ENCODE measurements at places on chromosomes 16 and 17.

DNA sequence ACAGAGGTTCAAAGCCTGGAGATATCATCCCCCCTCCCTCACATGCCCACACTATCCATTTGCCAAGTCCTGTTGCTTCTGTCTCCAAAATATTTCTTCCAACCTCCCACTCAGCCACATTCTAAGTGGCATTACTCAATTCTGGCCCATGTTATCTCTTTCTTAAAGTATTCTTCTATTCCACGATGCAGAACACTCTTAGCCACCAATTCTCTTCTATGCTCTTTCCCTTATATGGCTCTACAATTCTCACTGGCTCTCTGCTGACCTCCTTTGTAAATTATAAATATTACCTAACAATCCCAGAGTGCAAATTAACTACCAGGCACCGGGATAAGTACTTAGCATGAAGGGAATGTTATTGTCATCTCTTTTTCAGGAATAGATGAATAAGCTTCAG is 82.4 kb downstream of the KCNJ2 start:
- no peak for DNase-seq

DNA sequence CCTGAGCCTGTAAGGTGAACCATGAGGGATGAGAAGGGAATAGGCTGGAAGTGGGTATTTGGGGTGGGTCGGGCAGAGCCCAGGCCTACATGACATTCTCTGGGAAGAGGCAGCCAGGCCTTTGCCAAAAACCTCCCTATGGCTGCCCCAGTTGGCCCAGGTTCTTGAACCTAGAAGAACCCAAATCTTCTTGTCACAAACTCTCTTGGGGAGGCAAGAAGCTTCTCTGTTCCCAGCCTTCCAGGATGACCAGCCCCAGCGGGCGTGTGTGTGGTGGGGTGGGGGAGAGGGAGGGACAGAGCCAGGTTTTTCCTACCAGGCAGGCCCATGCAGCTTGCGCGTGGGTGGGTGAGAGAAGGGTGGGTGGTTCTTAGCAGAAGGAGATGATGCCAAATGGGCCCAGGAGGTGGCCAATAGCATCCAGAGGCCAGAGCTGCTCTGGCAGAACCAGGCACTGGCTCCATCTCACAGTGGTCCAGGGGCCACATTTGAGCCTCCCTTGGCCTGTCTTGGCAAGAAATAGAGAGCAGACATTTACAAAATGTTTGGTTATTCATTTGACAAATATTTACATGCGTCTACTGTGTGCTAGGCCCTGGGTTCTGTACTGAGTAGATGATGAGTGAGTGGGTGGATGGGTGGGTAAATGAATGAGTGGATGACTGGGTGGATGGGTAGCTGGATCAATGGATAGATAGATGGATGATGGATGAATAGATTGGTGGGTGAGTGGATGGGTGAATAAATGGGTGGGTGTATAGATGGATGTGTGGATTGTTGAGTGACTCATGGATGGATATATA is 44.3 kb upstream of the PLCG2 start:
- no peak for DNase-seq

- no peak for DNase-seq
Measured at GRCh38 chr17:56676810-56677209, 83.3 kb downstream of the NOG start.

- no peak for DNase-seq
Measured at GRCh38 chr16:28498666-28499381, 4.4 kb downstream of the APOBR start.

DNA sequence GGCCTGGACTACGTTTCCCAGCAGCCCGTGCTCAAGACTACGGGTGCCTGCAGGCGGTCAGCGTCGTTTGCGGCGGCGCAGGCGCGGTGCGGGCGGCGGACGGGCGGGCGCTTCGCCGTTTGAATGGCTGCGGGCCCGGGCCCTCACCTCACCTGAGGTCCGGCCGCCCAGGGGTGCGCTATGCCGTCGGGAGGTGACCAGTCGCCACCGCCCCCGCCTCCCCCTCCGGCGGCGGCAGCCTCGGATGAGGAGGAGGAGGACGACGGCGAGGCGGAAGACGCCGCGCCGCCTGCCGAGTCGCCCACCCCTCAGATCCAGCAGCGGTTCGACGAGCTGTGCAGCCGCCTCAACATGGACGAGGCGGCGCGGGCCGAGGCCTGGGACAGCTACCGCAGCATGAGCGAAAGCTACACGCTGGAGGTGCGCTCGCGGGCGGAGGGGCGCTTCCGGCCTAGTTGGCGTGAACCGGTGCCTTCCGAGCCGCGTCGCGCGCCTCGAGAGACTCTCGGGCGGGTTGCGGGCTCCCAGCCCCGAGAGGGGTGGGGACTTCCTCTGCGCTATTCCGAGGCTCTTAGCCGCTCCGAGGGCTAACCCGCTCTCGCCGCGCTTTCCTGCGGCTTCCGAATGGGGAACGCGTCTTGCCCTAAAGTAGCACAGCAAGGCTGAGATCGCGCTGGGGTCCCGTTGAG is at the start of gene RBL2:
Gene RBL2 (plus strand): TSS at position 95 of the 689 bp plus-strand sequence. CDS start 86 bp downstream, at position 181.
- DNase-seq = peak; percentile 80

DNA sequence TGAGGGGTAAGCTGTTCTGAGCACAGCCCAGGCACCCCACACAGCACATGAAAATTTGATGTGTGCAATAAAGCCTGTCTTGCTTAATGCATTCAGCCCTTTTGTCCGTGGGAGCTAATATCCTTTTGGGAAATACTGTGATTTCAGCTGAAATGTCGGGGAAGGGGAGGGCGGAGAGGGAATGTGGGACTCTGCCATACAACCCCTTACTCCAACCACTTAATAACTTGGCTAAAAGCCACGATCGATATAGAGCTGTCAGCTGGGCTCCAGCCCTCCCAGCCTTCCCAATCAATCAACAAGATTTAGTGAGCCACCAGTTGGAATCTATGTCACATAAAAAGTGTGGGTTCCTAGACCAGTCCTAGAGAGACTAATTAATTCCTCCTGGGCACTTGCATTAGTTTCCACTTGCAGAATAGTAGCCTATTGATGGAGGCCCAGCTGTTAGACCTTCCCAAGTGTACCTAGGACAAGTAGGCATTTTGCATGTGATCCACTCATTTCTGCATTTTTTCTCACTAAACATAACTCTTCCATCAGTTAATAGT is 82.7 kb upstream of the PIRT start:
- DNase-seq = no peak

GRCh38 chr16:76729525-76729924 is 452.3 kb downstream of the CNTNAP4 start:
- DNase-seq = no peak

DNA sequence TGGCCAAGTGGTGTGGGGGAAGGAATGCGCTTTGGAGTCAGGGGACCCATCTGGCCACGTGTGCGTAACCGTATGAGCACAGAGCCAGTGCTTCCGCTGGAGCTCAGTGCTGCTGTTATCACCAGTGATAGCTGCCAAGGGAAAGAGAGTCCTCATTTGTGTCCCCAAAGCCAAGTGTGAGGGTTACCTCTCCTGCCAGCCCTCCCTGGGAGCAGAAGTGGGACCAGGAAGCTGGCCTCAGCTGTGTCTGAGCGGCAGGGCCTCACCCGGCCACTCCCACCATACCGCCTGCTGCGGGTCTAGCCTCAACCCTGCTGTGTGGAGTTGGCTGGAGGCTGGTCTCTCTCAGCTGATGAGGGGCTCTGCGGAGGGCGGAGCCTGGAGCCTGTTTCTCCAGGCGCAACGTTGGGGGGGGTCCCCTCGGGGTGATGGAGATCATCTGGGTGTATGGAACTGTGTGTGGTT is 44.5 kb downstream of the MEAK7 start:
- DNase-seq = no peak

GRCh38 chr17:48799069-48799723 is 17.8 kb downstream of the TTLL6 start:
- DNase-seq = no peak

DNA sequence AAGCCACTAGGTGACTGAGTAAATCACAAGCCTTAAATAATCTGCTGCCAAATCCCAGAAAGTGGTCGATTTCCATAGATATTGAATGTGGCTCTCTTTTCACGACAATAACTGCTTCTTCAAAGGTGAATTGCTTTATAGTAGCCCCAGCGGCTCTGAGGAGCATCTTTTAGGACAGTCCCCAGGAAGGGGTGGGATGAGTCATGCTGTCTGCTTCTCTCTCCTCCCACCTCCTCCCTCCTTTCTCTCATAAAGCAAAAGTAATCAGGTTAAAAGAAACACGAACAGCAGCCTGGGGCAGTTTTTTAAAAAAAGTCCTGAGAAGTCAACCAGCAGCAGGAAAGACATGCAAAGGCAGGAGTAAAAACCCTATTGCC is 1.8 kb downstream of the KIAA0513 start:
- no peak for DNase-seq

- DNase-seq = peak; percentile 98
Measured at GRCh38 chr16:4298761-4299522, 16.9 kb upstream of the GLIS2 start.

- DNase-seq = no peak
Measured at GRCh38 chr17:74163836-74164235, 39.6 kb upstream of the RPL38 start.

- no peak for DNase-seq
Measured at GRCh38 chr17:73878923-73879322, 234.7 kb upstream of the SDK2 start.

GRCh38 chr17:56710986-56711385 is 117.5 kb downstream of the NOG start:
- no peak for DNase-seq

DNA sequence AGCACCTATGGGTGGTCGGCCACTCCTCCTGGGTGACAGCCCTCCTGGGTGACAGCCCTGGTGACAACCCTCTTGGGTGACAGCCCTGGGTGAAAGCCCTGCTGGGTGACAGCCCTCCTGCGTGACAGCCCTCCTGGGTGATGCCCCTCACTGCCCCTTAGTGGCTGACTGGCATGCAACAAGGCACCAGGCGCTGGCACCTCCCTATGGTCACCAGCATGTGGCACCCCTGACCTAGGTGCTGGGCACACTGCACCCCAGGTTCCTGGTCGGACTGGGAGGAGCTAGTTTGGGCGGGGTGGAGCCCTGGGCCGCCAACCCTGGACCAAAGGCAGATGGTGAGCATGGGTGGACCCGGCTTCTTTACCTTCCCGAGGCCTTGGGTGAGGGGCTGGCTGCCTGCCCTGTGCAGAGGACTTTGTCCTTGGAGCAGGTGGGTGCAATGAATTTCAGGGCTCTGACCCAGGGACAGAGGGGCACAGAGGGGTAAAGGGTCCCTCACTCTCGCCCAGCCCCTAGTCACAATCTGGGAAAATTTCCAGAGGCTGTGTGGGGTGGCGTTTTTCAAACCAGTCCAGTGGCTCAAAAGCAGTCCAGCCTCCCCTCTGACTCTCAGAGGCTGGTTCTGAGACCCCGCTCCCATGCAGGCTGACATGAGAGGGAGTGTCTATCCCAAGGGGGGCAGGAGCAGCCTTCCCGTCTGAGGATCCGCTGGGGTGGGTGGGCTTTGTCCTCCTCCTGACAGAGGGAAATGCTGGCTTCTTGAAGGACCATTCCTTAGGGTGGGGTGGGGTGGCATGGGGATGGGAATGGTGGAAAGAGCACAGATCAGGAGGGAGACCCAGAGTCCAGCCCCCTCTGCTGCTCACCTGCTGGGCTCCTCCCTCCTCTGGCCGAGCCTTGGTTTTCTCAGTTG is 25.9 kb upstream of the TNFRSF13B start:
- no peak for DNase-seq

DNA sequence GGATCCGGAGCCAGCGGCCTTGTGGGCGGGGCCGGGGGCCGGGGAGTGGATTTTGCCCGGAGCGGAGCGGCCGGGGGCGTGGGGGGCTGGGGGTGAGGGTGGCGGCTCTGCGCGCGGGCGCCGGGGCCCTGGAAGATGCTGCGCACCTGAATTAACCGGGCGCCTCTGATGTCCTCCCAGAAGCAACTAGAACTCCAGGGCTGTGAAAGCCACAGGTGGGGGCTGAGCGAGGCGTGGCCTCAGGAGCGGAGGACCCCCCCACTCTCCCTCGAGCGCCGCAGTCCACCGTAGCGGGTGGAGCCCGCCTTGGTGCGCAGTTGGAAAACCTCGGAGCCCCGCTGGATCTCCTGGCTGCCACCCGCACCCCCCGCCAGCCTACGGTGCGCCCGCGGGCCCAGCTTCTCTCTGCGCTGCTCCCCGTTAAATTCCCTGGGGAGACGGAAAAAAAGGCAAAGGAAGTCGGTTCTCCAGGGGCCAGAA is 549 bp downstream of the SLC26A11 start:
- peak; percentile 4 for DNase-seq

GRCh38 chr16:73347500-73348375 is 299.8 kb upstream of the ZFHX3 start:
- no peak for DNase-seq

DNA sequence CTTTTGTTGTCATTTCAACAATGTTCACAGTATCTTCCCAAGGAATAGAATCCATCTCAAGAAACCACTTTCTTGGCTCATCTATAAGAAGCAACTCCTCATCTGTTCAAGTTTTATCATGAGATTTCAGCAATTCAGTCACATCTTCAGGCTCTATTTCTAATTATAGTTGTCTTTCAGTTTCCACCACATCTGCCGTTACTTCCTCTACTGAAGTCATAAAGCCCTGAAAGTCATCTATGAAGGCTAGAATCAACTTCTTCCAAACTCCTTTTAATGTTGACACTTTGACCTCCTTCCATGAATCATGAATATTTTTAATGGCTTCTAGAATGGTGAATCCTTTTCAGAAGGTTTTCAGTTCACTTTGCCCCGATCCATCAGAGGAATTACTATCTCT is 102.1 kb downstream of the CDH13 start:
- DNase-seq = no peak

- no peak for DNase-seq
Measured at GRCh38 chr16:12362482-12363458, 386.2 kb downstream of the SNX29 start.

- DNase-seq = no peak
Measured at GRCh38 chr16:48153774-48154173, 2.0 kb downstream of the ABCC12 start.

GRCh38 chr17:81417879-81418709 is 22.8 kb downstream of the BAHCC1 start:
- DNase-seq = no peak

DNA sequence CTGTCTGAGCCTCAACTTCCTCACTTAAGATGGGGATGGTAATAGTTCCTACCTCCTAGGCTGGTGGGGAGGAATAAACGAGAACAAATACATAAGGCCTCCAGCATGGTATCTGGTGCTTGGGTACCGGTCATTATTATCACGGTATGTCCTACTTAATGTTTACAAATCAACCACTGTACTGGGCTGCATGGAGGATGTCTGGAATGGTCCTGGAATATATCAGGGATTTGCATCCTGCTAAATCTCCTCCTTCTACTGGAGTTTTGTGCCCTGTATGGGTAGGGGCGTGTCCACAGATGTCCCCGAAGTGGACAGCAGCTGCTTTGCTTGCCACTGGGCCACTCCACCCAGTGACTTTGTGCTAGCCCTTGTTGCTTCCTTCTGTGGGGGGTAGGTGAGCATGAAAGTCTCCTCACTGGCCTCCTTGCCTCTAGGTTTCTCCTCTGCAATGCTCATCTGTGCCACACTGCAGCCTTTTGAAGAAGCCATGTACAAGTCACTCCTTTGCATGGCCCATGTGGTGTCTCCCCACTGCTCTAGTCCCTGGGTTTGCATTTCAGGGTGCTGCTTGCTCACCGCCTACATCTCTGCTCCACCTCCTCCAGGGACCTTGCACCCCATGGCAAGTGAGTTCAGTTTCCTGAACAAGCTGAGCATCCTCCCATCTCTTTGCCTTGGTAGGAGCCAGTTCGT is 2.2 kb upstream of the CMIP start:
- DNase-seq = no peak

- no peak for DNase-seq
Measured at GRCh38 chr16:88746506-88746905, 38.5 kb downstream of the PIEZO1 start.
